ENCODE measurements at places on chromosomes 5 and 9. TPM values are rescaled to one million over a fixed set of nuclear protein-coding genes. Genes with fewer than 3 reads are reported as not detected.

DNA sequence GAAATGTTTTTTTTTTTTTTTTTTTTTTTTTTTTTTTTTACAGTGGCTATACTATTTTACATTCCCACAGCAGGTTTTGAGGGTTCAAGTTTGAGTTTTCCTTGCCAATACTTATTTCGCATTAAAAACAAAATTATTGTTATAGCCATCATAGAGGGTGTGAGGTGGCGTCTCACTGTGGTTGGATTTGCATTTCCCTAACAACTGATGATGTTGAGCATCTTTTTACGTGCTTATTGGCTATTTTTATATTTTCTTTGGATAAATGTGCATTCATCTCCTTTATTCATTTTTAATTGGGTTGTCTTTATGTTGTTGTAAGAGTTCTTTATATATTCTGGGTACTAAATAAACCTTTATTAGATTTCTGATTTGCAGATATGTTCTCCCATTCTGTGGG lies 18.9 kb upstream of the UBLCP1 start:
- DNase-seq = no peak
- no peak overlapping the region for H3K27ac ChIP-seq
- no peak overlapping the region for H3K4me3 ChIP-seq
- H3K4me1 ChIP-seq = peaks cover 42% of the 10 kb centered on the region

DNA sequence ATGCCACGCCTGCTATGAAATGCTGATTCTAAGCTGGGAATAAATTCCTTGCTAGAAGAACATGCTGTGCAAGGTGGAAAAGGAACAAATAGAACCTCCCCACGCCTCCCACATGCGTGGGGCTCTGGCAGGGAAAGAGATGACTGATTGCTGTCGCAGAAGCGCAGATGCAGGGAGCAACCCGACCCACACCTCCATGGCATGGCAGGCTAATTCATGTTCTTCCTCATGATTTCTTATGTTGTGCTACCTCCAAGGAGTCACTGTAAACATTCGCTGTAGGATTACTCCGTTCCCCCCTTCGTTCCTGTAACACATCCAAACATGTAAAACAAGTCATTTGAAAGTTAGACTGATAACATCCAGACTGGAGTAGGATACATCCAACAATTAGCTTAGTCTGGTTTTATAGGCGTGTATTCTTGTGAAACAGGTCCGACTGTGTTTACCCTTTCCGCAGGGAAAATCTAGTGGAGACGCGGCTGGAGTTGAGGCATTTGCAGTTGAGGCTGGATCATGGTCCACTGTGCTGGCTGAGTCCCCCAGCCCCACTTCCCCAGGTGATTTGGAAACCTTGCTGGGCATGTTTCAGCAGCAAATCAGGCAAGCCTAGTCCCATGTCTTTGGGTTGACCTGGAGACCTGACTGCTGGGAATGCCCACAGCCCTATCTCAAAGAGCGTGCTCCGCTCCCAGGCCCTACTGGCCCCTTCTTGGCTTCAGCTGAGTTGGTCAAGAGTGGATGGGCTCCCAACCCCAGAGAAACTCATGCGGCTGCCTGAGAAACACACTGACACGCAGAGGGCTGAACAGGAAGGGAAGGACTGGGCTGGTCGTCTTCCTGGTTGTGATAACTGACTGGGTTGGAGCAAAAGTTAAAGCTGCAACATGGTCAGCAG lies 24.8 kb upstream of the ANKRD33B start:
- no peak for DNase-seq
- H3K27me3 ChIP-seq = peaks cover 23% of the 10 kb centered on the region
- no peaks in the 10 kb centered on the region for H3K36me3 ChIP-seq

- peaks cover 72% of the 10 kb centered on the region for H3K36me3 ChIP-seq
- no peak for DNase-seq
- no peak overlapping the region for H3K4me3 ChIP-seq
Observed at GRCh38 chr9:2193552-2193951, 178.4 kb downstream of the SMARCA2 start.

GRCh38 chr5:134738963-134739661 lies 764 bp downstream of the CAMLG start:
- no peaks in the 10 kb centered on the region for H3K27me3 ChIP-seq
- peak; percentile 51 for DNase-seq
- peaks cover 26% of the 10 kb centered on the region for H3K4me1 ChIP-seq
- peak overlapping the region; percentile 89 for H3K27ac ChIP-seq
- H3K4me3 ChIP-seq = peak overlapping the region; percentile 95

DNA sequence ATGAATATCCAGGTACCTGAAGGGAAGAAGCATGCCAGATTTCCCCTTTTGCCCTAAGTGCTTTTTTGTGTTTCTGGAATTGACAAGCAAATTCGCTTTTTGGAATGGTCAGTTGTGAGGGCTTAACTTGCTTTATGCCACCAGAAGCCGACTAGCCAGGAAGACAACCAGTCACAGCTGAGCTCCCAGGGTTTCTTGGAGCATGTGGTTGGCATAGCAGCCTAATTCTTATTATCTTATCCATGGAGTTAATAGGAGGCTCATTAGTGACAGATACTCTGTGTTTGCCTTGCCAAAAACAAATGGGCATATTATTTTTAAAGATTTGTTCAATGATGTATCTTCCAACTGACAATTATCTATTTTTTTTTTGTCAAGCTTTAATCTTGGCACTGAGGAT lies 500.7 kb downstream of the PTPRD start:
- H3K27ac ChIP-seq = no peak overlapping the region
- H3K36me3 ChIP-seq = no peaks in the 10 kb centered on the region
- H3K4me1 ChIP-seq = no peaks in the 10 kb centered on the region
- H3K4me3 ChIP-seq = no peak overlapping the region
- no peak for DNase-seq

DNA sequence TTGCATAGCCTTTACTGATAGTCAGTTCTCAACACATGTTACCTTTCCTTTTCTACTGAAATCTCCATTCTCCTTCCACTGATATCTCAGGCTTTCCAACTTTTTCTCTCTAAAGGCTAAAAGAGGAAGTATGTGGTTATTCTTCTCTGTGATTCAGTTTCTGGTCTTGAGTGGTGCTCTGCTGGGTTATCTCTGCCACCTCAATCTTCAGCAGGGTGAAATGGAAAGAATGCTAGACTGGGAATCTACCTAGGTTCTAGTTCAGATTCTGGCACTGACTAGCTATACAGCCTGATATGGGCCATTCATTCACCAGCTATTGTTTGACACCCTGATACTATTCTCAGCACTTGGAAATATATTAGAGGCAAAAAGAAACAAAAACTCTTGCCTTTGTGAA lies 124.9 kb upstream of the GRIA1 start:
- no peaks in the 10 kb centered on the region for H3K27me3 ChIP-seq
- no peak overlapping the region for H3K4me3 ChIP-seq
- no peak overlapping the region for H3K27ac ChIP-seq
- no peaks in the 10 kb centered on the region for H3K4me1 ChIP-seq

GRCh38 chr5:164958688-164959087 lies 1453.3 kb downstream of the MAT2B start:
- no peak overlapping the region for H3K4me3 ChIP-seq
- no peaks in the 10 kb centered on the region for H3K4me1 ChIP-seq
- H3K27ac ChIP-seq = no peak overlapping the region
- DNase-seq = no peak
- no peaks in the 10 kb centered on the region for H3K27me3 ChIP-seq

- H3K27ac ChIP-seq = peak overlapping the region; percentile 93
- DNase-seq = peak; percentile 50
- H3K36me3 ChIP-seq = peaks cover 69% of the 10 kb centered on the region
- H3K27me3 ChIP-seq = no peaks in the 10 kb centered on the region
- peaks cover 74% of the 10 kb centered on the region for H3K4me1 ChIP-seq
- H3K4me3 ChIP-seq = no peak overlapping the region
Observed at GRCh38 chr5:138565100-138565821, 9.9 kb downstream of the HSPA9 start.

DNA sequence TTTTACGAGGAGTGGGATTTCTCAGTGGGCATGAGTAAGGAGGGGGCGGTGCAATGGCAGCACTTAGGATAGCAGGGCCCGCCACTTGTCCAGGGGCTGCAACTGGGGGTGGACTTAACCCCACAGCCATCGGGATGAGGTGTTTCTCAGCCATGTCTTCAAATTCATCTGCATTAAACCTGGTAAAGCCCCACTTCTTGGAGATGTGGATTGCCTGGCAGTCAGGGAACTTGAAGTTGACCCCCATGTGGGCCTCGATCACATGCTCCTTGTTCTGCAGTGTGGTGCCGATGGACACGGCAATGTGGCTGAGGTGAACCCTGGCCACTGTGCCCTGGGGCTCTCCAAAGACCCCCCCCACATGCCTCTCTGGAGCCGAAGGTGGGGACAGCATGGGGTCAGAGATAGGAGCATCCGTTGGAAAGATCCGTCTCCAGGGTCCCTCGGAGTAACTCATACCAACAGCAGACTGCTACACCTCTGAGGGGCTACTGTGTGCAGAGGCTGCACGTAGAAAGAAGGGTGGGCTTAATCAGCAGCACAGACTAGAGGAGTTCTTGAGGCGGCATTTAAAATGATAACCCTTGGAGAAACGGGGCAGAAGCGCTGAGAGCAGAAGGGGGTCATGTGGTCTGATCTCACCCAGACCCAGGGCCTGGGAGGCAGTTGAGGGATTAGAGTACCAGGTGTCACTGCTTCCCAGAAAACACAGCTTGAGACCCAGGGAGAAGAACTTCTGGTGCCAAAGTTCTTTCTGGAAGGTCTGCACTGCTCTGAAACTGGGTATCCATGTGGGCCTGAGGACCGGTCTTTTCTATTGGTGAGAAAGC lies 141.4 kb downstream of the MTX3 start:
- peaks cover 15% of the 10 kb centered on the region for H3K27me3 ChIP-seq
- H3K4me3 ChIP-seq = no peak overlapping the region
- H3K4me1 ChIP-seq = peaks cover 14% of the 10 kb centered on the region
- H3K36me3 ChIP-seq = no peaks in the 10 kb centered on the region
- H3K27ac ChIP-seq = no peak overlapping the region

DNA sequence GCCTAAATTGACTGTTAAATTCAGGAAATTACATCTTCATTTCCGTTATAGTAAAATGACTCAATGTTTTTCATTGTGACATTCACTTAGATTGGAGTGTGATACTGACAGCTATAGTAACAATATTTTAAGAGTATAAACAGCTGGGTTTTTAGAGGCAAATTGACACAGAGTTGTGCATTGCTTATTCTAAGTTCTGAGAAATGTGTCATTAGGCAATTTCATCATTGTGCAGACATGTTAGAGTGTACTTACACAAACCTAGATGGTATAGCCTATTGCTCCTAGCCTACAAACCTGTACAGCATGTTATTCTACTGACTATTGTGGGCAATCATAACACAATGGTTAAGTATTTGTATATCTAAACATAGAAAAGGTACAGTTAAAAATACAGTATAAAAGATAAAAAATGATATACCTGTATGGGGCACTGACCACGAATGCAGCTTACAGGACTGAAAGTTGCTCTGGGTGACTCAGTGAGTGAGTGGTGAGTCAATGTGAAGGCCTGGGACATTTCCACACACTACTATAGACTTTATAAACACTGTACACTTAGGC lies 132.7 kb downstream of the PDE4D start:
- DNase-seq = peak; percentile 33
- H3K36me3 ChIP-seq = no peaks in the 10 kb centered on the region
- H3K27me3 ChIP-seq = peaks cover 10% of the 10 kb centered on the region
- no peak overlapping the region for H3K27ac ChIP-seq

- H3K4me1 ChIP-seq = no peaks in the 10 kb centered on the region
- no peak overlapping the region for H3K27ac ChIP-seq
- no peaks in the 10 kb centered on the region for H3K36me3 ChIP-seq
- no peak overlapping the region for H3K4me3 ChIP-seq
- DNase-seq = no peak
- peaks cover 2% of the 10 kb centered on the region for H3K27me3 ChIP-seq
Observed at GRCh38 chr5:91098541-91098940, 284.6 kb downstream of the ARRDC3 start.

DNA sequence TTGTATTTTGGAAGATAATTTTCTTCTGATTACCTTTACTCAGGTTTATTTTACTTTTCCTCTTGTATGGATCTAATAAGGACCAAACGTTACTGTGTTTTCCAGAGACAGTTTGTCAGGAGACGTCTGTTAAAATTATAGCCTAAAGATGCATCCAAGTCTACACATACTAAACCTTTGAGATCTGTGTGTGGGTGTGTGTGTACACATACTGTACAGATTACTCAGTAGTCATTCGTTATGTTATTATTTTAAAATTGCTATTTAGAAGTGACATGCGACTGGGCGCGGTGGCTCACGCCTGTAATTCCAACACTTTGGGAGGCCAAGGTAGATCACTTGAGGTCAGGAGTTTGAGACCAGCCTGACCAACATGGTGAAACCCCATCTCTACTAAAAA lies 51.6 kb upstream of the CNTLN start:
- no peak for DNase-seq
- H3K4me1 ChIP-seq = no peaks in the 10 kb centered on the region
- H3K27me3 ChIP-seq = no peaks in the 10 kb centered on the region
- no peaks in the 10 kb centered on the region for H3K36me3 ChIP-seq

DNA sequence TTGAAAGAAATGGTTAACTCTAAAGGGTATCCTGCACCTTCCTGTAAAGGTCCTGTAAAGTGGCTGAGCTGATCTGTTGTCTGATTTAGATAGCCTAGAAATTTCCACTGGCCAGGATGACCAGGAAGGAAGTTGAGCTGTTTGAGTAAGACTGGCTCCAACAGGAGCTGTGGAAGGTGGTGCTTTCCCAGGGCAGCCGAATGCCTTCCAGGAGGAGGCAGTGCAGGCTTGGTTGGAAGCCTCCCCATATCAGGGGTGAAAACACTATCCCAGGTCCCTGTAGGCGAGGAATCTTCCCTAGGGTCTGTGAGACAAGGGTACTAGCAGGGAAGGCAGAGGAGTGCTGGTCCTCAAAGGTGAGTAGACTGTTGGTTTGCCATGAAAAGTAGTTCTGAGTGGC lies 98.4 kb downstream of the LIX1 start:
- no peaks in the 10 kb centered on the region for H3K36me3 ChIP-seq
- no peak overlapping the region for H3K27ac ChIP-seq
- H3K4me3 ChIP-seq = no peak overlapping the region
- no peaks in the 10 kb centered on the region for H3K27me3 ChIP-seq
- DNase-seq = no peak
- H3K4me1 ChIP-seq = no peaks in the 10 kb centered on the region

The ISCA1 gene
- 21.4 TPM for total RNA-seq

The NR6A1 gene
- 0.61 TPM for total RNA-seq

The NTMT1 gene
- 64.6 TPM for total RNA-seq

The GGTA1 gene
- not detected for total RNA-seq

The TAF11L10 gene
- not detected for total RNA-seq

The SEC16A gene
- 54.1 TPM for total RNA-seq

The ANKRD31 gene
- 0.33 TPM for total RNA-seq

The UBLCP1 gene
- total RNA-seq = 32.9 TPM
